ENCODE measurements at places on chromosomes 13 and 19. TPM values are rescaled to one million over a fixed set of nuclear protein-coding genes. Genes with fewer than 3 reads are reported as not detected.

The KRTDAP gene
- total RNA-seq = not detected

The TSHZ3 gene
- 3.5 TPM for total RNA-seq

The IGSF23 gene
- 0.68 TPM for total RNA-seq

The URAD gene
- not detected for total RNA-seq

The TMEM145 gene
- 3.5 TPM for total RNA-seq

The SMAD9 gene
- total RNA-seq = 0.19 TPM

The KCNRG gene
- 0.41 TPM for total RNA-seq

The BABAM1 gene
- 67.7 TPM for total RNA-seq

The ZNF560 gene
- not detected for total RNA-seq

The ZNF772 gene
- 1.0 TPM for total RNA-seq

The MBD3L3 gene
- not detected for total RNA-seq

The SIAH3 gene
- not detected for total RNA-seq

The TMEM272 gene
- not detected for total RNA-seq

The PGLYRP1 gene
- not detected for total RNA-seq

The STRN4 gene
- total RNA-seq = 89.6 TPM

The SHISA7 gene
- not detected for total RNA-seq

The FFAR2 gene
- total RNA-seq = not detected

The SGCG gene
- total RNA-seq = not detected

The CEACAM4 gene
- not detected for total RNA-seq

The CYP4F22 gene
- total RNA-seq = 0.21 TPM

The THSD8 gene
- total RNA-seq = 8.1 TPM
